Renal pelvis (tissue), 12 donors: ENCODE measurements at places on chromosomes 5 and 9.
A peak's percentile ranks its signal among the peaks of the same experiment; 100 is the strongest.

DNA sequence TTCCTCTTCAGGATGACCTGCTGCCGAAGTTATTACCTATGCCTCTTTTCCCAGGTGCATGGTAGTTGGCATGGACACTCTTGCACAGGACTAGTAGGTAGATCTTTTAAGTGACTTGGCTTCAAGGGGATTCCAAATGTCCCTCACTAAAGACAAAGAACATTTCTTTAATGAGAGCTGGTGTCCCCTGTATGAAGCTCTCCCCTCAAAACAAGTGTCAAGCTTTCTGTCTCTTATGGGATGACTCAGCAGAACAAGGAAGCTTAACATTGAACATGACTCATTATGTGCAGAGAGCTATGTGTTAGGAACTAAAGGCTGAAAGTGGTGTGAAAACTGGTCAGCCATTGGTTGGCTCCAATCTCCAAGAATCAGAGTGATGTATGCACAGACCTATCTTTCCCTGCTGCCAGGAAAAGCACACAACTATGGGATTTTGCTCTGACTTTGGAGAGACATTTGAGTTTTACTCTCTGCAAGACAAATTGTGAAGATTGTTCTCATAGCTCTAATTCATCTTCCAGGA lies 120.5 kb downstream of the PRDM6 start:
- DNase-seq, result no peak

- DNase-seq, result no peak
These were observed 142.8 kb downstream of the TMEM38B start for GRCh38 chr9:105836936-105837660.

DNA sequence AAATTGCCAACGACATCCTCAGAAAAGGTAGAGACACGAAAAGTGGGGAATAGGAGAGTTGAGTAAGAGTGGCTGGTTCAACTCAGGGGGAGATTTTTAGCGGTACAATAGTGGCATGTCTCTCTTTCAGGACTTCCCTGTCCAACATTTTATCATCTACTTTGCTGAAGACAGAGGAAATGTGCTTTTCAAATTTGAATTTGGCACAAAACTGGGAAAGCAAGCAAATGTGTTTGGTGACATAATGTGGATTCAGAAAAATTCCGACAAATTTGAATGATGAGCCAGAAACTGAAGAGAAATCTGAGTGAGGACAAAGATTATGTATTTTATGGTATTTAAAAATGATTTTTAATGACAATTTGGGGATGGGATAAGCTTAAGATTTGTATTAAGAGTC lies 33.6 kb upstream of the ZNF608 start:
- DNase-seq, result no peak

DNA sequence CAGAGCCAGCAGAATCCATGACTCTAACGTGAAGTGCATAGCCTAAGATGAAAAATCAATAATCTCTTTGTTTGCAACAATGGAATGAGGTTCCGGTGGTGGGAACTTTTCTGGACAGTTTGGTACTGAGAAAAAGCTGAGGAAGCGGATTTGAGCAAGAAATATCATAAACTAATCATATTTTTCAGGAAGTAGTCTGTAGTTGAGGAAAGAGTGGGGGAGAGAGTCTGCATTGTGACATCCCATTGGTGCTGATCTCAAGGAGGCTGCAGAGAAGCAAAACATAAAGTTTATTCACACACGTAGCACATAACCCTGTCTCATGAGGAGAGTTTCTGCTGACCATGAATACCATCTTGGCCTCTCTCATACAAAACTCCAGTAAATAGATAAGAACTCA lies 15.8 kb upstream of the FCHO2 start:
- no peak for DNase-seq

DNA sequence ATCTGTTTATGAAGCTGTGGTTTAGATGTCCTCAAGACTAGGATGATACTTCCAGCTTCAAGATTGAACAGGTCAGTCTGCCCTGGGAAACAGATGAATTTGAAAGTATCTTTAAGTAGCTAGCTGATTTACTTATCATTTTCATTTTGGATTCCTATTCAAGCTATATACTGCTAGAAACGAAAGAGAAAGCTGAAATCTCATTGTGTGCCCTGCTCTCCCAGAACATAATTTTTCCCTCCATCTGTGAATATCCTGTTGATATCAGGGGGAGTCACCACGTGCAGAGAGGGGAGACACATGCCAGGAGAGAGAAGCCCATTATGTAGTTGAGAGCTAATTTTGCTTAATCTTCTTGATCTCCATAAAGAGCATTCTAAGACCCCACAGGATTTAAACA lies 439.1 kb downstream of the NR2F1-AS1 start:
- no peak for DNase-seq

DNA sequence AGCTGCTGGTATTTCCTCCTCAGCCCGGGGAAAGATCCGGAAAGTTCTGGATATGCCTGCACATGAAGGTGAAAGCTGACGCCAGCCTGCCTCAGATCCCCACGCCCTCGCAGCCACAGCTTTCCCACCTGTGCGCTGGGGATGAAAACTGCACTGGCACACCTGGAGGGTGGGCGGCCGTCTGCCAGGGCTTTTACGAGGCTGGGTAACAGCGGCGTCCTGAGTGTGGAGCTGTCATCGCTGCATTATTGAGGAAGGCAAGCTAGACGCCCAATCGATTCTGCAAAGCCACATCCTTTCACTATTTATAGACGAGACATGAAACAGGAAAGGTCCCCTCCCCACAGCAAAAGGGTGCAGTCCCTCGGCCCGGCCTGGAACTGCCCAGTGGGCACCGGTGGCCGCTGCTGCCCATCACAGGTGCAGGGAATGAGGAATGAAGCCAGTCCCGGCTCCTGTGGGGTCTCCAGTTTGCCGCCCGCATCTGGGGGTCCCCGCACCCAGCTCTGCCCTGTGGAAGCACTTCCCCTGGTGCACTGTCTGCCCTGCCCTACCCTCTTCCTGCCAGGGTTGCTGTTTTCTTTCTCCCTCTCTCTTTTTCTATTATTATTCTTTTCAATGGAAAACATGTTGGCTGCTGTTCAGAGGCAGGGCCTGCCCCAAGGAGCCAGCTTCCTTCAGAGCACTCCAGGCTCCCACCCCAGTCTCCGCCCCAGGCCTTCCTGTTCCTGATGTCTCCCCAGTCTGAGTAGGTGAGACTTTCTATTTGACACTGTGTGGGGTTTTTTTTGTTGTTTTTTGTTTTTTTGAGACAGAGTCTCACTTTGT lies 7.0 kb downstream of the NOTCH1 start:
- no peak for DNase-seq

DNA sequence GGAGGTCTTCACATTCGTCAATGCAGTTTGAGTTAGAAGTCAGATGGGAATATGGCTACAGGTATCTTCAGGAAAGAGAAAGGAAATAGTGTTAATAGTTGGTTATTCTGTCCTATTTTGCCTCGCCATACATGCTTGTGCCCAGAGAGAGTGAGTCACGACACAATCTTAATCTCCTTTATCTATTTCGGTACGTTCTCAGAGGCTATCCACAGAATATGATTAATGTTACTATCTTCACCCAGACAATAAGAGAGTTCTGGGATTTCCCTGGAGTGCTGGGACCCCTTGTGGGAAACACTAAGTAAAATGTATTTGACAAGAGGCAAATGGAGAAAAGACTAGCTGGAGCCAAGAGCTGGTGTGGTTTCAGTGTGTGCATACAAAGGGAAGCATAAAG lies 25.5 kb downstream of the MINAR2 start:
- DNase-seq, result no peak

GRCh38 chr5:179382486-179382885 lies 37.2 kb upstream of the ADAMTS2 start:
- DNase-seq, result no peak

DNA sequence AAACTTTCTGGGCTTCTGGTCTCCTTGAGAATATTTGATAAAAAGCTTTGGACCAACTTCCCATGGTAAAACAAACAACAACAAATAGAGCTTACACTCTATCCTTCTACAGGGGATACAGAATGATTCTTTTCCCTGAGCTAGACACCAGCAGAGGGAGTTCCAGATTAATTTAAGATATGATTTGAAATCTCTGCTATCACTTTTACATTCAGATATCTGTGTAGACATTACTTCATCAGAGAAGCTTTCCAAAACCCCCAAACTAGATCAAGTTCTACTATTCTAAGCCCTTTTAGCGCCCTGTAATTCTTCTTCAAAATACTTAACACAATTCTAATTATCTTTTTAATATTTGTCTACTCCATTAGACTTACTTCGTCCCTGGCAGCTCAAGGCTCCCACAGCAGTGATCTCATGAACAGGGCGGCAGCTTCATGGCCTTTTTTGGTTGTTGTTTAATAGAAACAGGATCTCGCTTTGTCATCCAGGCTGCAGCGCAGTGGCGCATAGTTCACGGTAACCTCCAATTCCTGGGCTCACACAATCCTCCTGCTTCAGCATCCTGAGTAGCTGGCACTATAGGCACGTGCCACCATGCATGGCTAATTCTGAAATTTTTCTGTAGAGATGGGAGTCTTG lies 955 bp upstream of the GALNT12 start:
- no peak for DNase-seq

DNA sequence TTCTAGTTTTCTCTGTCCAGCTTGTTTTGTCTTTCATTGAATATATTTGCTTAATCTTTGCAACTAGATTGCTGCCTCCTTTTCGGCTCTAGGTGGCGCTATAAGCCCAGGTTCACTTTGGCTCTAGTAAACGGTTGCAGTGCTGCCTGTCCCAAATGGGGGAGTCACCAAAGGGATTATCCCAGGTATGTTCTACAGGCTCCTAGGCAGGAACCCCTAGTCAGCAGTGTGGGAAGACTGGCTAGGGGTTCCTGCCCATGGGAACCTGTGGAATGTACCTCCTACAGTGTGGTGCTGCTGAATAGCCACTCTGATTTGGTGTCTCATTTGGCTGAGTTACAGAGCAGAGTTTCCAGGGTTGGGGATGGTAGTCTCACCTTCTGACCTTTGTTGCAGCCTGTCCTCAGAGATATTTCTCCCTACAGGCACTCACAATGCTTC lies 85.2 kb downstream of the ARSB start:
- DNase-seq, result no peak

DNA sequence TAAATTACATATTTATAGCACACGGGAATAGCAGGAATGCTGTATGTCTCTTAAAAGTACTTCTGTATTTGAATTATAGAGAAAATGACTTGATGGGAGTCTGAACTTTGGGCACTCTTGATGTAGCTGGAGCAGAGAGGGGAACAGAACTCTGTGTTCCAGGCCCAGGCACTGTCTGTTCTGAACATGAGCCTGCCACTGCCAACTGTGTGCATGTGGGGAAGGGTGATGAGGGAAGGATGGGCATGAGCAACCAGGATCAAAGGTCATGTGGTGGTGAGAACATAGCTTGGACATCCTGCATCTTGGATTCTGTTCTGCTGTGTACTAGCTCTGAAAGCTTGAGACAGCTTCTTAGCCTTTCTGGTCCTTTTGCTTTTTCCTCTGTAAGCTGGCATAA lies 16.4 kb upstream of the ZBED3 start:
- DNase-seq, result no peak

DNA sequence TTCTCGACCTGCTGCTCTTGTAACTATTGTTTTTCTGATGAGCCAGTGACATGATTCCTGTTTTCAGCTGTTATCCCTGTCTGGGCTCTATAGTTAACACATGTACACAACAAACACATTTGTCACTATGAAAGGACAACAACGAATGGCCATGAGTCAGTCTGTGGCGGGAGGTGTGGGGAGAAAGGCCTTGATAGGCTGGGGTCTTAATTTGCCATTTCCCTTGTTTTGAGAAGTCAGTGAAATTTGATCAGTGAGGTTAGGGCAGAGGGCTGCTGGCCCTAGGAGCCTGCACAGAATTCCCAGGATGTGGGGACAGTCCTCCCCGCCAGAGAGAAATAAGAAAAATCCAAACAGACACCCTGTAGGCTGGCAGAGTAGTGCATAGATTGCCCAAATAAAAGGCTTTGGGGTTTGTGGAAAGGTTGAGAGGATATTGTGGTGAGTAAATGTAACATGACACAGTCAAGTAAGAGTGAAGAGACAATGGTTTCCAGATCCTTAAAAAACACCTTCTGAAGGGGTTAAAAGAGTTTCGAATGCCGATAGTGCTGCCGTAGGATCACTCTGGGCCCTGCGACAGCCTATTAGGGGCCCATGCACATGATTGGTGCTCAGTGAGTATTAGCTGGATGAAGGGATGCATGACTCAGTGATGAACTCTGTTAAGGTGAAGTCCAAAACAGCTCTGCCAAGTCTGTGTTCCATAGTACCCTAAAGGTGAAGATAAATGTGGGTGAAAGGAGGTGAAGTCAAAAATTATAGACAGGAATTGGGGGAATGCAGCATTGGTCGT lies 110.9 kb upstream of the PRRC1 start:
- no peak for DNase-seq

DNA sequence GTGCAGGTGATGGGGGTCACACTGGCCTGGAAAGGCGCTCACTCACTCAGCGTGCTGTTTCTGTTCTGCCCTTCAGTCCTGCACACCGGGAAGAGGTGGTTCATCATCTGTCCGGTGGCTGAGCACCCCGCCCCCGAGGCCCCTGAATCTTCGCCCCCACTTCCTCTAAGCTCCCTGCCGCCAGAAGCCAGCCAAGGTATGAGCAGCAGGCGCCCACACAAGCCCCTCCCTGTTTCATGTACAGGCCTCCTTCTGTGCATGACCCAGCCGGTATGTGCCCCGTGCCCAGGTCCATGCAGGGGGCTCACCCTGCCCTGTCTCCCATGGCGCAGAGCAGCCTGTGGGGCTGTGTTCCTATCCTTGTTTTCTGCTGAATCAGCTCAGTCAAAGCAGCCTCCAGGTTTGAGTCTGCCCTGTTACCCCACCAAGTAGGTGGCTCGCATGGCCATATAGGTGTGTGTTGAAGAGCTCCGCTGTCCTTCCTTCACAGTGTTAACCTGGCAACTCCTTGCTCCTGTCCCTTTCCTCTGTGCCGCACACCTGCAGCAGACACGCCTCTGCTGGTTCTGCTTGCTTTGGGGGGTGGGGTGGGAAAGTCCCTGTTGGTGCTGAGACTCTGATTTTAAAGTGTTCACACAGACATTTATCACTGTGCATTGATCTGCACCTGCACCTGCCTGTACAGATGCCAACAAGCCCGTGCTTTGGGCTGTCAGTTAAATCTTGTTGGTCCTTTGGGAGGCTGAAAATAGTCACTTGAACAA lies 84.8 kb downstream of the WNK2 start:
- no peak for DNase-seq

GRCh38 chr9:2241461-2241835 lies 226.3 kb downstream of the SMARCA2 start:
- DNase-seq, result peak; percentile 86

- no peak for DNase-seq
These were observed 200.3 kb downstream of the ICE1 start for GRCh38 chr5:5622806-5623205.

GRCh38 chr5:60535198-60535597 lies 164.8 kb downstream of the DEPDC1B start:
- DNase-seq, result no peak

GRCh38 chr9:32350682-32351081 lies 33.8 kb upstream of the ACO1 start:
- DNase-seq, result peak; percentile 35

- DNase-seq, result no peak
These were observed 181.8 kb downstream of the CRB2 start for GRCh38 chr9:123537809-123538208.

- DNase-seq, result no peak
These were observed 32.5 kb downstream of the RASA1 start for GRCh38 chr5:87300176-87300575.
